ELF-1 (cell line): ENCODE measurements at places on chromosomes 7 and 10.

DNA sequence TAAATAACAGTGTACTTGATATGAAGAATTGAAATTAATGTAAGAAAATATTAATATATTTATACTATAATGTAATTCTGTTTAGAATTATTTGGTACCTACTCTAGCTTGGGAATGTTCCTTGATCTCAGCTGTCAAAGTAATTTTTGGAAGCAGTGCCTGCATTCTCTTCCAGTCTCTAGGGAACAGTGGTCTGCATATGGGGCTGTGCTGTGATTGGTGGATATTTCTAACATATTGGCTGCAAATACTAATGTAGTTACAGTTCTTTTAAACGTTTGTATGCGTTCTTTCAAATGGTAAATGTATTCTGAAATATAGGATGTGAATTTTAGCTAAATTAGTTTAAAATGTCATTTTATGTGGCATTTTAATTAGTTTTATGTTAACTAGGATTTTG lies 87.2 kb downstream of the PHF14 start:
- no peak for DNase-seq

- no peak for DNase-seq
These were observed 997 bp downstream of the WDR37 start for GRCh38 chr10:1057106-1057657.

- no peak for DNase-seq
These were observed 49.5 kb downstream of the IKZF1 start for GRCh38 chr7:50353894-50354595.

GRCh38 chr7:116195451-116195850 lies 14.9 kb upstream of the TES start:
- DNase-seq: no peak

DNA sequence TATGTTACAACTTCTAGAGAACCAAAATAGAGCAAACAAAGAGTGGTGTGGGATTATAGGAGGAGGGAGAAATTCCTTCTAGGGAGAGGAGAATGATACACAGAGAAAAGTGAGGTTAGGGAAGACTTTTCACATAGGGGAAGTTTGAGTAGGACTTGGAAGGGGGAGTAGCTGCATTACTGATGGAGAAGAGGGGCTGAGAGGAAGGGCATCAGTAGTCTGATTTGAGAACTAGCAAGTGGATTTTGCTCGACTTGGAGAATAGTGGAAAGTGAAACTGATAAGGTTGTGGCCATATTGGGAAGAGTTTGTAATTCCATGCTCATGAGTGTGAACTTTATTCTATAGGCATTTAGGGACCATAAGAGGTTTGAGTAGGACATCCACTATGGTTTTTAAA lies 6.1 kb downstream of the NRF1 start:
- no peak for DNase-seq

- DNase-seq: no peak
These were observed 516.7 kb downstream of the PARD3 start for GRCh38 chr10:34298346-34298818.

DNA sequence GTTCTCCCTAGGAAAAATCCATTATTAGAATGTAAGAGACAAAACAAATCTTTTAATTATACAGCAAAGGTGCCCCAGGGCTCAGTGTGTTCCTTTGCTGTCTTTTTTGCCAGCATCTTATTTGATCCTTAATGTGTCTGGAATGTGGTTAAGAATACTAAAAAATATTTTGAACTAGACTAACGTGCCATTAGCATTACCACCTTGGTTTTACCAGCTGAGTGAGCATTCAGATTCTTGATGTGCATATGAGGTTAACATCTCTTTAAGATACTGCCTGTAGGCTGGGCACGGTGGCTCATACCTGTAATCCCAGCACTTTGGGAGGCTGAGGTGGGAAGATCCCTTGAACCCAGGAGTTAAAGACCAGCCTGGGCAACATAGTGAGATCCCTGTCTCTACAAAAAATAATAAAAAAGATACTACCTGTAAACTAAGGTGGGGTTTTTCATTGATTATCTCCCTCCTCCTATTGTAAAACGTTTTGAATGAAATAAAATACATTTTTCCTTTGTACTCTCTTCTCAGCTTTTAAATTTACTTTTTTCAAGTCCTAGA lies 96.6 kb downstream of the CCNY start:
- DNase-seq: no peak

DNA sequence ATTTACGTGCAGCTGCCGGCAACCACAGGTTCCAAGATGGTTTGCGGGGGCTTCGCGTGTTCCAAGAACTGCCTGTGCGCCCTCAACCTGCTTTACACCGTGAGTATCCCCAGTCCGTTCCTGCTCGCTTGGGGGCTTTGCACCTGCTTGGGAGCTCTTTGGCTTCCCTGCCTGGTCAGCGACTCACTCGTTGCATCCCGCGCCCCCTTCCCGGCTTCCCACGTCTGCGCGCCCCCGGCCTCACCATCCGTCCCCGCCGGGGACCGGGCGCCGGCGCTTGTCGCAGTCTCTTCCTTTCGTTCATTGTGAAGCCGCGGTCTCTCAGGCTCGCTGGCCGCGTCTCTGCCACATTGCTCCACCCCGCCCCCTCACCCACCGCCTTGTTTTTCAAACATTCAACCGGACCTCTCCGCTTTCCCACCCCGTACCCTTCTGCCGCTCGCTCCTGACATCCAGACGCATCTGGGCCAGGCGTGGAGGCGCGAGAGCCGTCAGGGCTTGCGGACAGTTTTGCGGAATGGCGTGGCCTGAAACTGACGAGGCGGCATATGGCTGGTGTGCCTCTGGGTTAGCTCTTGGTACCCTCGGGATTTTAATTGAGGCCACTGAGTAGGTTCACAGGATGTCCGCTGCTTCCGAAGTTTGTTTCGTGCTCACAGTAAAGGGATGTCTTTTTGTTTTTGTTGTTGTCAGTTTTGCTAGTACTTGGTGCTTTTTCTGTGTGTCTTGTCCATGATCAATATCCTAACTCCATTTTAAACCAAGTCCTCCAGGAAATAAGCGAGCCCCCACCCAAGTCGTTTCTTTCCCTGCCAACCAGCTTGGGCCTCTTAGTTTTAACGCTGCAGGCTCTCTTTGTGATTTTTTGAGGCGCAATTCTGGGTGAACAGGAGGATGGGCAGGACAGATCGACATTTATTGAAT lies 639 bp downstream of the TSPAN13 start:
- DNase-seq: peak; percentile 80

DNA sequence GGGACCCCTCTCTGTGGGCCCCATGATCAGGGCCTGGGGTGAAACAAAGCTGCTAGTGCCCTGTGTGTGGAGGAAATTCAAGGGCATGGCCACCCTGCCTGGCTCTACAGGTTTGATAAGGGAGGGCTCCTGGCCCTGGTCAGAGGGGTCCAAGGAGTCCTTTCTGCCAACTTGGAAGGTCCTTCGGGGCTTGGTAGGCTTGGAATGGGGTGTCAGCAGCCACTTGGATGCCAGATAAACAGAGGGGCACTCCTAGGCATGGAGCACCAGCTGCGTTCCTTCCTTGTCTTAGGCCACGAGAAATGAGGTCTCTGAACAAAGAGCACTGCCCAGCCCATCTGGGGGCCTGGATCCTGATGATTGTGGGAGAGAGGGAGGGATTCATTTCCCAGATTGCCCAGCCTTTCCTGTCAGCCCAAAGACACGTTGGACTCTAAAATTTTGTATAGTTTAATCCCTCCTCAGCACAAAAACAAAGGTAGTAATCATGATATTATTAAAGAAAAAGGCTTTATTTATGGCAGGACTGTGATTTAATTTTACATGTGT lies 5.1 kb downstream of the MTURN start:
- DNase-seq: no peak

DNA sequence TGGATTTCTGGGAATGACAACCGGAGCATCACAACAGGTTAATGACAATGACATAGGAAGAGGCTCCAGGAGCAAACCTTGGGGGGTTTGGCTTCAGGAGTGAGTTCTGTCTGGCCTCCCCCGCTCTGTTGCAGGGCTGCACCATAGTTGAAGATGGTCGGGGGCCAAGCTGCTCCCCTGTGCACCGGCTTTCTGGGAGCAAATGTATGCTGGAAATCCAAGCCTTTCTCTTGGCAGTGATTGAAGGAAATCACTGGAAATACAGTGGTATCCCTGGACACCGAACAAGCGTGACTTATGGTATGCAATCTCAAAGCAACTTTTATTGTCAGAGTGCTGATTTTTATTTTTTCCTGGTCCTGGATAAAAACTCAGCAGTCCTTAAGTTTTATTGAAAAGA lies 251.9 kb upstream of the ZNF32 start:
- no peak for DNase-seq

GRCh38 chr7:99357701-99358490 lies 16.6 kb upstream of the ARPC1B start:
- DNase-seq: no peak

- DNase-seq: no peak
These were observed 107.1 kb upstream of the CDCA7L start for GRCh38 chr7:22052674-22053365.

GRCh38 chr10:75546004-75546403 lies 114.6 kb downstream of the LRMDA start:
- DNase-seq: no peak

- no peak for DNase-seq
These were observed 246.6 kb downstream of the XPNPEP1 start for GRCh38 chr10:109676703-109677102.

DNA sequence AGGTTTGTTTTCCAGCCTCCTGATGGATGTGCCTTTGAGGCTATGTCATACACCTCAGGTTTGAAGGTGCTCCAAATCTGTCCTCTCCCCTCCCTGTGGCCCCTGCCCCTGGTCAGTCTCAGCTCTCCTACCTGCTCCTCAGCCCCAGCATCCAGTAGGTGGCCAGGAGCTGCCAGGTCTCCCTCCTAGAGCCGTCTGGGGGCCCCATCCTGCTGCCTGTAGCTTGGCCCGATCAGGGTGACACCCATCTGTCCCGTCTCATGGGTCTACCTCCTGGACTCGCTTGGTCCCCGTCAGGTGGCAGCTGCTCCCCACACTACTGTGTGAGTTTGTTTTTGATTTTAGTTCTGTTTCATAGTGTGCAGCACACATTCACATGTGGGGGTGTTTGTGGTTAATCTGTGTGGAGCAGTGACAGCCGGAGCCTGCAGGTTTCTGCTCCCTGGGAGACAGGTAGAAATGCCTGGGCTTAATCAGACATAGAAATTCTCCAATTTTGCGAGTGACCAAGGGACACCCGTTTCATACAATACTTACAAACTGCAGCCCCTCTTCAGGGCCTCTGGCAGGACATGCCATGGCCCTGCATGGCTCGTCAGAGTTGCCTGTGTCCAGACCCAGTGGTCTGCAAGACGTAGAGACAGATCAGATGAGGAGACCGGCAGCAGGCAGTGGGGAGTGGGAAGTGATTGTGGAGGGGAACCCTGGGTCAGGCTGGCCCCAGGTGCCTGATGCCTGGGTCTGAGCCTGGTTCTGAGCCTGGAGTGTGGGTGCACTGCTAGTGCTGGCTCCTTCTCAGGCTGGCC lies 17.1 kb downstream of the ADCY1 start:
- no peak for DNase-seq

GRCh38 chr10:44297963-44298362 lies 86.9 kb downstream of the CXCL12 start:
- no peak for DNase-seq

- DNase-seq: no peak
These were observed 737 bp upstream of the NUB1 start for GRCh38 chr7:151340794-151341356.

DNA sequence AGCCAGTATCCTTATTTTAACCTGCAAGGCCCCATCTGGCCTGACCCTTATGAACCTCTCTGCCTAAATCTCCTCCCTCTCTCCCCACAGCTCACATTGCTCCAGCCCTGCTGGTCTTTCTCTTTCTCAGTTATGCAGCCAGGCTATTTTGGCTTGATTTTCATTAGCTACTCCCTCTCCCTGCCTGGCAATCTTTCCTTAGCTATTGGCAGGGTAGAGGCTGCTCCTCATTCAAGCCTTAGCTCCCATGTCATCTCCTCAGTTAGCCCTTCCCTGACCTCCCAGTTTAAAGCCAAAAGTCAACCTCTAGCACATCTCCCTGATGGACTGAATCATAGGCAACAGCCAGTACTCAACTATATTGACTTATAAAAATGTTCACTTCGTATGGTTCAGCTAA lies 214.4 kb upstream of the CELF2 start:
- DNase-seq: no peak

GRCh38 chr7:107799647-107800264 lies 3.3 kb downstream of the SLC26A3 start:
- no peak for DNase-seq

GRCh38 chr10:97651773-97652172 lies 11.3 kb downstream of the PI4K2A start:
- DNase-seq: no peak

GRCh38 chr10:114615600-114616007 lies 42.5 kb downstream of the ABLIM1 start:
- no peak for DNase-seq

DNA sequence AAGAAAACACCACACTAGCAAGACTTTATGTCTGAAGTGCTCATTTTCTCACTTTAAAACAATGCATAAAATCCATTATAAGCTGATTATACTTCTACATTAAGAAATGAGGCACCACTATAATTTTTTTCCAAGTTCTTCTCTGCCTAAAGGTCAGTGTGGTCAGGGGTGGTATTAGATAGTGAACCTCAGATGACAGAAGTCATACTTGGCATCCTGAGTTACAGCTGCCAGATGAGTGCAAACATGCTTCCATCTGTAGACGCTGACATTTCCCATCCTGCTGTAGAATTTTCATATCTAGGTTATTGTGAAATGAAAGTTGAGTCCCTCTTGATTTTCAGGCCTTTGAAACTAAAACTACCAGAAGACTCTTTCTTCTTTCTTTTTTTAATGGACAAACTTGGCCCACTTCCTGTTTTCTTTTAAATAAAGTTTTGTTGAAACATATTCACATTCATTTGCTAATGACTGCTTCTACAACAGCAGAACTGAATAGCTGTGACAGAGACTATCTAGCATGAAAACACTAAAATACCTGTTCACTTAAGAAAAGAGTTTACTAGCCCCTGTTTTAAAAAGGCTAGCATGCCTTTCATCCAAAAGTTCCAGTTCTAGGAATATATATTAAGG lies 900.8 kb downstream of the XPNPEP1 start:
- DNase-seq: no peak

DNA sequence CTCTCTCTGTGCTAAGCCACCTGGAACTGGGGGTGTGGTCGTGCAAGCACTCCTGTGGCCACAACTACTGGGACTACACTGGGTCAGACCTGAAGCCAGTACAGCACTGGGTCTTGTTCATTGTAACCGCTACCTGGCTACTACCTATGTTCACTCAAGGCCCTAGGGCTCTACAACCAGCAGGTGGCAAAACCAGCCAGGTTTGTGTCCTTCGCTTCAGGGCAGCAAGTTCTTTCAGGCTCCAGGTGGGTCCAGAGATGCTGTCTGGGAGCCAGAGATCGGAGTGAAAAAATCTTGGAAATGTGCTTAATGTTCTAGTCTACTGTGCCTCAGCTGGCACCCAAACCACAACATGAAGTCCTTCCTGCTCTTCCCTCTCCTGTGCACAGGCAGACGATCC lies 171.6 kb upstream of the SORCS1 start:
- no peak for DNase-seq
